Stimulated activated CD4-positive, alpha-beta T cell treated with anti-CD3 and anti-CD28 coated beads, TNF-alpha, amount 100 ng/mL, for 24 hours (primary cell): ENCODE measurements at places on chromosomes 5 and 9.

- DNase-seq: no peak
These were observed 8.4 kb downstream of the DCANP1 start for GRCh38 chr5:135438636-135439221.

DNA sequence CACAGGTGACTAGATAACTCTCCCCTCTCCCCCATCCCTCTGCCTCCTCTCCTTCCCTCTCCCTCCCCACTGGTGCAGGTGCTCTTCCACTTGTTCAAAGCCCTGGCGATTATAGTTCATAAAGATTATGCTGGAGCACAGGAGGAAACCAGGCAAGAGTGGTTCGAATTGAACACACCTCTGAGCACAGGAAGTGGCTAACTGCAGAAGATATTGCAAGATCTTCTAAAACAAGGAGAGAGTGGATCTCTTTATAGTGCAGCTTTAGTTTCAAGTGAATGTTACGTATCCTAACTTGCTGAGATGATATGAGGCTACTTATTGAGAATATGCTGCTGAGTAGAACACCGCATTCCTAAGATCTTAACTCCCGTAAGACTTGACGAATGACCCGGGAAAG lies 178.4 kb downstream of the GOLPH3 start:
- DNase-seq: no peak

GRCh38 chr9:111078391-111079038 lies 40.2 kb upstream of the LPAR1 start:
- DNase-seq: no peak

- DNase-seq: no peak
These were observed 11.1 kb downstream of the PRRC2B start for GRCh38 chr9:131404987-131405386.

DNA sequence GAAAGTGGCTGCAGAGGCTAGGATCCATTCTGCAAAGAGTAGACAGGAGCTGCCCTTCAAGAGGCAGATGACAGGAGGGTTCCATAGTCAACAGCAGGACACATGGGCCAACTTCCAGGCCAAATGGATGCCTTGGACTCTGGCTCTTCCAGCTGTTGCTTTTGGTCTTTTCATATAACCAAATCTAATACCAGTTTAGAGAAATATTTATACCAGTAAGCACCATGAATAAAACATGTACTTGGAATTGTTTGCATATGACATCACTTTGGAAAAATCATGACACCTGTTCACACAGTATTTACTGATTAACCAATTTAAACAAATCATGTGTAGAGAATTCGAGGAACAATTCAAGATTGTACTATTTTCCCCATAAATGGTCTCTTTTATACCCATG lies 481.3 kb downstream of the DMRT2 start:
- no peak for DNase-seq

DNA sequence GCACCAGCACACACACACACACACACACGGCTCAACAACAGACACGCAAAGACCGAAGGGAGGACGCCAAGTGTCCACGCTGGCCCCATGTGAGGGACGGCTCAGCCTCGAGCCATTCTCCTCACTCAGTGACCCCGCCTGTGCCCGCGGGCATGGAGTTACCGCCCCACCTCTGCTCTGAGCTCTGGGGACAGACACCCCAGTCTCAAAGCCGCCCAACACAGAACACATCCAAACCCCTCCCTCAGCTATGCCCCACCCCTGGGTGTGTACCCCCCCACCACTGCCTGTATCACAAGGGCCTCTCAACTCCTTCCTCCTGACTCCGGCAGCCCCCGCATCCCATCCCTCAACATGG lies 81.2 kb downstream of the CAMSAP1 start:
- DNase-seq: no peak

DNA sequence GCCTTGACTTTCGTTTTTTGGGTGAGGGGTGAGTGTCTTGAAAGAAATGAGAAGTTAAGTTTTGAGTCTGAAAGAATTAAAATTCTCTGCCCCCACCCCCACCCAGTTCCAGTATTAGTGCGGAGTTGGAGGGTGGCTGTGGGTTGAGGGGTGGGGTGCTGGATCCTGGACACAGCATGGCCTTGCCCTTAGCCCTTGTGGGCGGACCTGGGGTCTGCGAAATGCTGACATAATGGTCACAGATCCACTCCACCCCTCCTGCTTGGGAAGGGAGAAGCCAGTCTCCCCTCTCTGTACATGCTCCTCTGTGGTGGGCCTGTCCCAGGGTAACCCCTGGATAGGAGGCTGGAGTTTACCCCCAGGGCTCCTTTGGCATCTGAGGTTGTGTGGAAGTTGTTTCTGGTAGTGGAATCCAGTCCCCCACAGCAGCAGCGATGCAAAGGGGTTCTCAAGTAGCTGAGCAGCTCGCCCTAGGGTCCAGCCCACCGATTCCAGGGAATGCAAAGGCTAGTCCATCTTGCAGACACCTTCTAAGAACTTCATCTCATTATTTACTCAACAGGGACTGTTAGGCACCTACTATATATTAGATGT lies 42.8 kb upstream of the TCF7 start:
- no peak for DNase-seq

- no peak for DNase-seq
These were observed 407.7 kb upstream of the IRX1 start for GRCh38 chr5:3187771-3188425.

- no peak for DNase-seq
These were observed 18.7 kb upstream of the PARP8 start for GRCh38 chr5:50647726-50648125.

- no peak for DNase-seq
These were observed 308.1 kb downstream of the LRRC70 start for GRCh38 chr5:62886603-62887315.

DNA sequence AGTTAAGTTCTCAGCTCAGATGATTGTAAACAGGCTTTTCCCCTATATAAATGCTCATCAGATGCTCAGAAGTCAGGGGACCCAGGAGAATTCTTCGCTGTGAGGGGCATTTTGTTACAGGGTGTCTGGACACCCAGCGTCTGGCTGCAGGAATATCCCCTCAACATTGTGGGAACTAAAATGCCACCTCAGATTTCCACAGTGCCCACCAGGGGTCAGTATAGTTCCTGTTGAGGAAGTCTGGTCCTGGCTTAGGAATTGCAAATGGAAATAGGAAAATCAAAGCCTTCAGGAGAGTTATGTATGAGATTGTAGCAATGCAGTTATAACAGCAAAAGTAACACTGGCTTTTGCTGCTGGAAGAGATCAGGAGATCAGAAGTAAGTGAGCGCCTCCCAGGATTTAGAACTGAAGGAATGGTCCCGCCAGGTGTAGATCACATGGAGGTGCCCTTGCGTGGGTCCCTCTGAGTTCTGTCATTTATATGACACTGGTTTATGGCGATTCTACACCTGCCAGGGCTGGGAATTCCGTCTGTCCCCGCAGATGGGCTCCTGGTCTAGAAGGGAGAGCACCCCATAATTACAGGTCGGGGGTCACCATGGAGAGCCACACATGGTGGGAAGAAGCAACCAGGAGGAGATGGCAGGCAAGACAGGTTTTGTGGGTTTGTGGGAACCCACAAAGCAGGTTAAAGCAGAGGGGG lies 47.1 kb upstream of the CTSL start:
- DNase-seq: no peak

DNA sequence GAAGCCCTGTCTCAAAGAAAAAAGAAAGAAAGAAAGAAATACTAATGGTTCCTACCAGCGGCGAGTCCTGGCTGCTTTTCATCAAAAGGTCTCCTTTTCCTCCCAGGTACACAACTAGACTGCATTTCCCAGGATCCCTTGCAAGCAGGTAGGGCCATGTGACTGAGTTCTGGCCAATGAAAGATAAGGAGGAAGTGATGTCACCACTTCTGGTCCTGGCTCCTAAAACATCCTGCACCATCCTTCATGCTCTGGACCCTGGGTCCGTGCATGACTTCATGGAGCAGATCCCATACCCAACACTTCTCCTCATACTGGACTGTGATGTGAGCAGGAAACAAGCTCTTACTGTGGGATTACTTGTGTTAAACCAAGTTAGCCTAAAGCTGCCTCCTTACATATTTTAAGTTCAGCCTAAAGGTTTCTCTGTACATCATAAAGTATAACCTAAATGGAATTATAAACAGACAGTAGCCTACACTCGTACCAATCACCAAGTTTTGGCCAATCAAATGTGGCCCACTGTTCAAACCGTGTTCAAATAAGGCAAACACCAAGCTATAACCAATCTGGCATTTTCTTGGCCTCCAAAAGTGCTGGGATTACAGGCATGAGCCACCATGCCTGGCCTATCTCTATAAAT lies 30.2 kb upstream of the FUBP3 start:
- DNase-seq: no peak

DNA sequence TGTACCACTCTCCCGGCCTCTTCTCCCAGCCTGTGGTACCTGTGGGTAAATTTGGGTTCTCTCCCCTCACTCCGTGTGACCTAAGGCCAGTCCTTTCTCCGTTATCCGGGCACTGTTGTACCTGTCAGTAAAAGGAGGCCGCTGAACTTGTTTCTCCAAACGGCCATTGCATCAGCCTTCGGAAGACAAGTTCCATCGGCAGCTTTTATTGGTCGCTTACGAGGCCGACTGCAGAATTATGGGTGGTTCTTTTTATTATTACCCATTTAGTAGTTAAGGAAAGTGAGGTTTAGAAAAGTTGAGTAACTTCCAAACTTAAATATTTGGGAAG lies 558 bp downstream of the GRPEL2 start:
- DNase-seq: no peak

DNA sequence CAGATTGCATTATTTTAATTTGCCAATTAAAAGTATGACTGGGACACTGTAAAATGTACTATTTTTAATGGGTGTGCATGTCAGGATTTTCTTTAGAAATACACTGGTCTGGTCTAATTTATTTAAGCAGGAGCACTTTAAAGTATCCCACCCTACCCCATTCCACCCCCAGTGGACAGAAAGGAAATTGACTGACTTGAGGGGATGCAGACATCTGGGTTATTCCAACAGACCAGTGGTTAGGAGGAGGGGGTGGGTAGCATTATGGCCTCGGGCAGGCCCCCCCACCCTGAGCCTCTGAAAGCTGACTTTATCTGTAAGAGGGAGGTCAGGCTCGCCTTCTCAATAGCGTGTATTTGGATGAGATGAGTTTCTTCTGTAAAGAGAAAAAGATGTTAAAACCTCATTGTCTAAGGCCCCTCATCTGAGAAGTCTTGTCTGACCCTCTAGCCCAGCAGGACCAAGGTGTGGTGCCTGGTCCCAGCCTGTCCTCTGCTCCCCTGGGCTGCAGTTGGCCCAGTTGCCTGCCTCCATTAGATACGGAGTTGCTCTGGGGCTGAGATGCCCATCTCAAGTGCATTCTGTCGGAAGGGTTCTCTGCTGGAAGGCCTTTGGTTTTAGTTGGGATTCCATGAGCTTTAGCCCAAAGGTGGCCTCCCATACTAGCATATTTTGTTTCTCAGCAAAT lies 4.4 kb downstream of the HNRNPAB start:
- no peak for DNase-seq

- no peak for DNase-seq
These were observed 77.7 kb downstream of the EFNA5 start for GRCh38 chr5:107593009-107593408.

DNA sequence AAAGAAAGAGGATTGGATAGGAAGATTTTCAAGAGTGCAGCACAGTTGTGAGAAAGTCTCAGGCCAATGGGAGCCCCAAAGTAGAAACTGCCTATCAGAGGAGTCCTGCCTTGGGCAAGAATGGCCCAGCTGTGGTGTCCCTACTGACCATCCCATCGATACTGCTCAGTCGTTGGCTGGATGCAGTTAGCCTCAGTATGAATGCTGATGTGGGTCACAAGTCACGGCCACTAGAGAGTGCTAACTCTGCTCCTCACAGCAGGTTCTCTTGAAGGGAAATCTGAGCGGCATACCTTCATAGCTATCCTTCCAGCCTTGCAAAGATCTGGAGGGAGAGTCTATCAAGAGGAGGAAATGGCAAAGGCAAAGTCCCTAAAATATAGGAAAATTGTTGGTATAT lies 11.6 kb upstream of the CETN3 start:
- DNase-seq: no peak

GRCh38 chr9:131582056-131582455 lies 36.7 kb downstream of the PRRT1B start:
- no peak for DNase-seq

GRCh38 chr9:20477940-20478620 lies 144.2 kb downstream of the MLLT3 start:
- no peak for DNase-seq

DNA sequence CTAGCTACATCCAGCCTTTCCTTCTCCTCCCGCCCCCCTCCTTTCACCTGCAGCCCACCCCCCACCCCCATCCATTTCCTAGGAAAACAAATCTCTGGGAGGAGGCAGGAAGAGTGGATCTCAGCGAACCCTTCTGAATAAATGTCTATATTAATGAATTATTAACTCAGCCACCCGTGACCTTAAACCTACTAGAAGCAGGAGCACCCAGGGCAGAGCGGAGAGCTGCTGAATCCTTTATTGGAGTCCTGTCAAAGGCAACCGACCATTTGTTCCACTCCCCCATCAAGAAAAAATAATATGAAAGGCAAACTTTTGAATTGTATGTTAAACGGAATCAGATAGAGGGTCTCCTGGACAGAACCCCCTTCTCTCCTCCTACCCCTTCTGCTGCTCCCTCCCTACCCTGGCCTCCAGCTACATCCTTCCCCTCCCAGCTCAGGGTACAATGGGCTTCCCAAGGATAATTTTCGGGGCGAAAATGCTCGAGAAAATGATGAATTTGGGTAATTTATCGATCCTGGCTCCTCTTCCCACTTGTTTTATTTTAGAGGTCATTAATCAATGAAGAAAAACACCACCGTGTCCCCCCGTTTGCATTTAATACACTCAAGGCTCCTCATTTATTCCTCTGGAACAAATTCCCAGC lies 3.3 kb upstream of the PRDM6 start:
- no peak for DNase-seq

- DNase-seq: no peak
These were observed 48.8 kb downstream of the MVB12B start for GRCh38 chr9:126375386-126375785.

GRCh38 chr5:97107318-97107717 lies 35.1 kb downstream of the LIX1 start:
- no peak for DNase-seq

GRCh38 chr9:113299800-113300292 lies 3.3 kb downstream of the RNF183 start:
- DNase-seq: no peak

DNA sequence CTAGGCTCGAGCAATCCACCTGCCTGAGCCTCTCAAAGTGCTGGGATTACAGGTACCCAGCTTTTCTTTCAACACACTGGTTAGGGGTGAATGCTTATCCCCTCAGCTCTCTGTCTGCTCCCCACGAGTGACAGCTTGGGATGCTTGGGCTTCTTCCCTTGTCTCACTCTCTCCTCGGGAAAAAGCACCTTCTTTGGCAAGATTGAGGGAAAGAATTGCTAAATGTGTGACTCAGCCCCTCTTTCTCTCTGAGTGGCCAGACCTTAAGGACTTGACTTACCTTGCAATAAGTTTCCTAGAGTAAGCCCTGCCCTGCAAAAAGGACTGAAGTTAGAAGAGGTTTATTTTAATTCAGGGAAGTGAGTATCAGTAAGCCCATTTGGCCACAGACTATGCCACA lies 68.1 kb upstream of the ERBIN start:
- no peak for DNase-seq

GRCh38 chr5:56512313-56512996 lies 279.3 kb upstream of the ANKRD55 start:
- DNase-seq: no peak

GRCh38 chr5:107368615-107369014 lies 302.1 kb downstream of the EFNA5 start:
- no peak for DNase-seq

- DNase-seq: no peak
These were observed 315.7 kb downstream of the MCTP1 start for GRCh38 chr5:94969174-94969573.
